ENCODE measurements at places on chromosomes 7 and 10. TPM values are rescaled to one million over a fixed set of nuclear protein-coding genes. Genes with fewer than 3 reads are reported as not detected.

The FZD1 gene
- 16.8 TPM for total RNA-seq

DNA sequence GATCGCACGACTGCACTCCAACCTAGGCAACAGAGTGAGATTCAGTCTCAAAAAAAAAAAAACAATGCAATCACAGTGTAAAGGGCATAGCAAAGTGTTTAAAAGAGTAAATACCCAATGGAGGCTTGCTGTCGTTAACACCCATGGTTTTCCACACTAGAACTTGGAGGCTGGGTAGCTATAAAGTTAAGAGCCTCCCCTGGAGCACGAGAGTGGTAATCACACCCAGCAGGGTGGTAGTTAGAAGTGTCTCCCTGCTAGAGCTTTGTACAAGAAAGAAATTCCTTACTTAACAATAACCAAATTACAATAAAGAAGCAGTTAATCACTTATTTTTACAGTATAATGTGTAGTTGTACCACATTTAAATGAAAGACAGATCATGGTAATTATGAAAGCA, 1078.9 kb downstream of the NRG3 start:
- H3K36me3 ChIP-seq, result no peaks in the 10 kb centered on the region
- H3K27ac ChIP-seq, result no peak overlapping the region
- H3K27me3 ChIP-seq, result no peaks in the 10 kb centered on the region
- no peaks in the 10 kb centered on the region for H3K4me1 ChIP-seq

DNA sequence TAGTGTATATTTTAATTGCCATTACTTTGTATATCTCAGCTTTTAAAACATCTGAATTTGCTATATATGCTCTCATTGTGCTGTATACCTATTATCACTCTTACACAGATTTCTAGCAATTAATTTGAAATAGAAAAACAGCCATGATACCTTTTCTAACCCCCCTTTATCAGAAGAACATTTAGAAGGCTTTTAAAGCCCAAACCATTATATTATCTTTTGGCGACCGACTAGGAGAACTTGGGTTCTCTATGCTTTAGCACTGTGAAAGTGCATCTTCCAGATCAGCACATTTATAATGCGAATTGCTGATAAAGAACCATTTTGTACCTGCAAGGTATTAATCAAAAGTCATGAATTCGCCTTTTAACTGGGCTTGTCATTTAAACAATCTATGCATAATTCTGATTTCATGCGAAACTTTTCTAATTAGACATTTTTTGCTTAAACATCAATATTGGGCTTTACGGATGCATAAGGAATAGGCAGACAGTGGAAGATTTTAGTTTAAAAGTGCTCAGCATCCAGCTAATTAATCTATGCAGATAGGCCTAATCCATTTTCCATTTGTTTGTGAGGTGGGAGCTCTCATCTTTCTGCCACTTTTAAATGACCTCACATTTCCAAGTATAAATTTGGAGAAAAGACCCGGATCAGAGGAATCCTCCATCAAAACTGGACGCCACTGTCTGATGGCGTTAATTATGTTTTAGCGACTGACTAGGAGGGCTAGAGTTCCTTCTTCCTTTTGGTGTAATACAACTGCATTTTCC, 1.2 kb upstream of the MLLT10 start:
- no peak for DNase-seq
- peak overlapping the region; percentile 70 for H3K4me3 ChIP-seq
- peak overlapping the region; percentile 89 for H3K27ac ChIP-seq
- H3K27me3 ChIP-seq, result no peaks in the 10 kb centered on the region
- H3K4me1 ChIP-seq, result peaks cover 3% of the 10 kb centered on the region
- H3K36me3 ChIP-seq, result no peaks in the 10 kb centered on the region

The TUBAL3 gene
- 0.15 TPM for total RNA-seq

- no peak overlapping the region for H3K4me3 ChIP-seq
- no peak for DNase-seq
- no peaks in the 10 kb centered on the region for H3K36me3 ChIP-seq
- no peaks in the 10 kb centered on the region for H3K27me3 ChIP-seq
- H3K4me1 ChIP-seq, result peaks cover 5% of the 10 kb centered on the region
These were observed 92.3 kb upstream of the TMEM168 start for GRCh38 chr7:112882511-112882910.

Data from ovary (tissue), 10 donors.